NCI-H524 (cell line): ENCODE measurements at places on chromosomes 1 and 21.

DNA sequence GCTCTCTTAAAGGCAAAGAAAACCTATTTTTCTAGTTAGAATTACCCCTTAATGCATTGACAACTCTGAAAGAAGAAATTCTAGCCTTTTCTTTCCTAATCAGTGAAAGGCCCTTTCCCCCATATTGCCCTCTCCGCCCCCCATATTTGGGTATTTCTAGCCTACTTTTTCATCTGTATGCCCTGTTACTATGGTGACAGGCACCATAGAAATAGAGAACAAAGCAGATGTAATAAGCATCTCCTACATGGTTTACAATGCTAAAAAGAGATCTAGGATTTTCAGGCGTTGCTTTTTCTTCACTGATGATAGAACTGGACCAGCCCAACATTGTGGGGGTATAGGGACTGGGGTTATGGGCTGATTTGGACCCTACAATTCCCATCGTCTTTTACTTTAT lies 14.5 kb downstream of the LRRC8B start:
- DNase-seq, result no peak

DNA sequence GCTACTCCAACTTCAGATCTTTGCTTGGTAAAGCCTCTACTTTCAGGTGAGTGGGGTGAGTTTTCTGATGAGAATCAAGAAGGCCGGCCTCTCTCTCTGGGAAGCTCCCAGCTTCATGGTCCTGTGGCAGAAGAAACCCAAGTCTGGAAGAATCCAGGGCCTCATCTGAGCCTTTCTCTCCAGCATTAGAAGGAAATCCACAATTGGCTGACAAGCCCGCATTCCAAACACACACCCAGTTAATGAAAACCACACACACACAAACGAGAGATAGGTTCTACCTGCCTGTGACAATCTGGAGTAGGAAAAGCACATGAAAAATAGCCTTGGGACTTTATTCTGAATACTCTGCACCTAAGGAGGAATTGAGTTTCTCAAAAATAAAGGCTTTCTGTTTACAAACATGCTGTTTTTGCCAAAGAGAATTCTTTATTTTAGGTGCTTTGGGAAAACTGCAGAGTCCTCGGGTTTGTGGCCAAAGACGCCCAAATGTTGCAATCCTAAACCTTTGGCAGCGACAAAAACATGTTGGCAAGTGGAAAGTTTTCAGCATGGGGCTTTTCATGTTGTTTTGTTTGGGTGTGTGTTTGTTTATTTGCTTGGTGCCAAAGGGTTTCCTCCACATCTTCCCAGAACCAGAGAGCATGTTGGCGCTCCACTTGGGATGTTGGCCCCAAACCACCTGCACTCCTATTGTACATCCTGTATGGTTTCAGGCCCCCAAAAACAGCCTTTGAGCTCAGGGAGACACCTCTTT lies 216.2 kb downstream of the SETD4 start:
- DNase-seq, result no peak

DNA sequence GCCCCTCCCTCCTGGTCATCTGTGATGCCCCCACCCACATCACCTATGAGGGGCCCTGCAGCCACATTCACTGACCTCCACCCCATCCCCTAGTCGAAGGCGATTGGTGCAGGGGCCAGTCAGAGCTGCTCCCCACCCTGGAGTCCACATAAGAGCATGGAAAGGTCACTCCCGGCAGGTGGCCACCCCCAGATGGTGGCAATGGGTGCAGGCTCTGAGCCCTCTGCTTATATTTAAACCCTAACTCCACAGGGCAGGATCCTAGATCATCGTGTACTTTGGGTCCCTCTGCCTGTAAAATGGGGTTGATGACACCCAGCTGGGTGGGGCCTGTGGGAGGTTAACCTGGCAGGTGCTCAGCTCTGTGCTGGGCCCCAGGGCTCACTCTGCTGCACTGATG lies 186.8 kb upstream of the C1orf174 start:
- DNase-seq, result no peak

DNA sequence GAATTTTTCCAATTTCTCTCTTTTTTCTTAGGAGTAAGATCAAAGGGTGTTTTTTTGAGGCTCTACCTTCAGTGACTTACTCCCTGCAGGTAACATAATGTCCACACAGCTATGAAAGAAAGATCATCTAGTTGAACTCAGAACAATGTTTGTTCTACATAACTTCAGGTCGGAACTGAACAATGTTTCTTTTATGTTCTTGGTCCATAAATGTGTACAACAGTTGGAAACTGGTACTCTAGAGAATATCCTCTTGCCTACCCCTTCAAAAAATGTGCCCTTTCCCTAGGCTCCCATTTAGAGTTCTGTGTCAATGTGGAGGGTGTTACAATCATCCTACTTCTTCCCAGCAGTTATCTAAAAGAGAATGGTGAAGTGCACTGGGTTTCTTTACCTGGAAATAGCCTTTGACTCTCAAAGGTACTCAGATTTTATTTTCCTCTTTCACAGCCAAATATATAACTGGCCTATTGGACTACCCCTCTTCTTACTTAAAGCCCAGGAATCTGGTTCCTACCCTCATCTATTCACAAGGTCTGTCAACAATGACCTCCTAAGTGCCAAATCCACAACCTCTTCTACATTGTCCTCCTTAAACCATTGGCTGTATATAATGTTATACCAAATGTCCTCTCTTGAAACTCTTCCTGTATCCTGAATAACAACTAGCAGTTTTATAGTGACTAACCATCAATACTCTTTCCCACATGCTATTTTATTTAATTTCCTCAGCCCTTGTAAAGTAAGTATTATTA lies 42.3 kb downstream of the CD58 start:
- no peak for DNase-seq

GRCh38 chr1:168932539-168932938 lies 174.0 kb upstream of the ATP1B1 start:
- DNase-seq, result no peak

- peak; percentile 55 for DNase-seq
Observed at GRCh38 chr1:43653339-43653738, 3.4 kb downstream of the KDM4A start.

GRCh38 chr1:27065999-27066630 lies 53.5 kb upstream of the TENT5B start:
- DNase-seq, result no peak

GRCh38 chr1:231274119-231274825 lies 33.3 kb downstream of the GNPAT start:
- no peak for DNase-seq

DNA sequence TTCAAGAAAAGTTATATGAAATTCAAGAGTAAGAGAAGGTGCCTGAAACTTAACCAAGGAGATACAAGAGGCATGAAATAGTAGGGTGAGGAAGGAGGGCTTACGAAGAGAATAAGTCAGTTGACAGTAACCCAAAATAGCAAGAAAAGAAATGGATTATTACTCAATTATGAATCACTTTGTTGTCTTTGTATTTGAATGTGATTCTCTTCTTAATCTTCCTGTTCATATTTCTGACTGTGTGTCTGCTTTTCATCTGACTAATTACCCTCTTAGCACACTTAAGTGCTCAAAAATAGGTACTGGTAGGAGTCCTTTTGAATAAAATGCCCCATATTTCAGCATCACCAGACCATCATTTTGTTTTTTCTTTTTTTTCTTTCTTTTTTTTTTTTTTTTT lies 39.4 kb downstream of the GLMN start:
- DNase-seq, result no peak

DNA sequence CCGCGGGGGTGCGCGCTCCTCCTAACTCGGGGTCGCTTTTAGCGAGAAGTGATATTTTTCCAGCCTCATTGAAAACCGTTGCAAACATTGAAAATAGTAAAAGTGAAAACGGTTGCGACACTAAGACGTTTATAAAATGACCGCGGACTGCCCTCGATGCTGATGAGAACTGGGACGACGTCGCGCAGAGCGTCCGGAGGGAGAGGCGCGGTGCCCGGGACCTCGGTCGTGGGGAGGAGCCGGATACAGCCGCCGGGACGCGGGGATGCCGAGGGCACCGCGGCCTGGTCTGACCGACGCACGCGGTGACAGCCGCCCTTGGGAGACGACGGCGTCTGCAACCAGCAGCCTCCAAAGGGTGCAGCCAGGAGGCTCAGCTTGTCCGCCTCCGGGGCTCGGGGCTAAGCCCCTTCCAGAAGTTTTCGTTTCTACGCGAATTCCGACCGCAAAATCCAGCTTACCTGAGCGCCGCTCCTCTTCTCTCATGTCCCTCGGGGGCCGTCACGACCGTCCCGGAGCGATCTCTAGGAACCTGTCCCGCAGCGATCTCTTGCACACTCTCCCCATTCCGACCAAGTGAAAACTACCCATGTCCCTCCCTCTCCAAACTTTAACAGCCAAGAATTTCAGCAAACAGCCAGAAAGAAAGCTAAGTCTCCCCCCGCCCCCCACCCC lies 144.4 kb upstream of the ETS2 start:
- no peak for DNase-seq

DNA sequence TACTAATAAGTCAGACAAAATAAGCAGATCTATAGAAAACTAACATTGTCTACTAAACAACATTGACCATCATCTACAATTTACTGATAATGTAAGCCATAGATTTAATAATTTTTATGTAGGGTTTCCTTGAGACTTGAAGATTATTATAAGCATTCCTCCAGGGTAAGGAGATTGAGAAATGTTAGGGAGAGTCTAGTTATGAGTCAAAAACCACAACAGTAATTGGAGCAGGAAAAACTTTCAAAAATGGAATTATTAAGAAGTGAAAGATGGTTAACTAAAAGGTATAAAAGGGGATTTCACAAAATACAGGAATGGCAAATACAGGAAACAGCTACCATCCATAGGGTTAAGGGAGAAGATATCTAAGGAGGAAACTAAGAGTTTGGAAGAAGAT lies 12.4 kb upstream of the UHMK1 start:
- DNase-seq, result no peak

- no peak for DNase-seq
Observed at GRCh38 chr1:236465231-236465958, 58.4 kb upstream of the LGALS8 start.

DNA sequence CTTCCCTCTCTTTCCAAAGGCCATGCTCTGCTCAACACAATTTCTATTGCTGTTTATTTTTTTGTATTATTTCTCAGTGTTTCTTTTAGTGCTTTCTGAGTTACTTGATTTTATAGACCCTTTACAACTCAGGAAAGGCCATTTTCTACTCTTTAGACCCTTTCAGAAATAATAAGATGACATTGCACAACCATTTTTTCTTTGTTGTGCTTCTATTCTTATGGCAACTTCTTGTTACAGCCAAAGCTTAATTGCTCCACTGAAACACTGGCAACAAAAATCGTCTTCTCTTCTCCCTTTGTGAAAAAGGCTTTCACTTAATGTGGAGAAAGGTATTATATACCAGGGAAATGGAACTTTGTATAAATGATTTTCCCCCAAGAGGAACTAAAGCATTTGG lies 39.0 kb upstream of the SAMSN1 start:
- no peak for DNase-seq

DNA sequence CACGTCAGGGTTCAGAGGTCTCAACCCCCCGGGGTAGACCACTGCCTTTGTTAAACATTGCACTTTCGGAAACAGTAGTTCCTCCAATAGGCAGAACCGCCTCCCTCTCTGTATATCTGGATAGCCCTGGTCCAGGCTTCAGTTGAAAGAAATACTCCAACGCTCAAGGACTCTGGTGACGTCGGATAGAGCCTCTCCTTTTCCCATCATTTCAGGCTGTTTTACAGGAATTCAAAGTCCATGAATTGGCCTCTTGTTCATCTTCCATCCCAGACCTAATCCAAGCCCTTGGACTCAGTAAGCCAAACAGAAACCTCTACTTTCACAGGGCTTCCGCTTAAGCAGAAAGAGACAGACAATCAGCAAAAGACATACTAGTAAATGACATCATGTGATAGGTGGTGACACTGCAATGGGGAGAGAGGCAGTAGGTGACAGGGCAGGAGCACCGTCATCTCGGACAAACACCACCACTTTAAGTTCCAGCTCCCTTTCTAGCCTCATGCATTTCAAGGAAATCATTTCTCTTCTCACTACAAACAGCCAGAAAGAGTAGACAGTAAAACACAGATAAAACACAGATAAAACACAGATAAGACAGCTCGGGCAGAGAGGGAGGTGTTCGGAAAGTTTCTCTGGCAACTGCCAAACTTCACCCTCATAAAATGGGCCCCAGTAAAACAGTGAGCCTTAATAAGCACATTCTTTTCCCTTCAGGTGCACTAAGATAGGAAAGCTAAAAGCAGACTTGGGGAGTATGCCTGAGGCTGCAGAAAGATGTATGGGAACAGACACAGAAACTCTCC lies 2.3 kb upstream of the PLA2G2A start:
- DNase-seq, result no peak

GRCh38 chr1:16237343-16237830 lies 404 bp upstream of the CPLANE2 start:
- DNase-seq, result no peak

GRCh38 chr21:45003331-45004058 lies 63.7 kb downstream of the SLX9 start:
- no peak for DNase-seq

- DNase-seq, result no peak
Observed at GRCh38 chr1:65688215-65688566, 104.5 kb upstream of the PDE4B start.

- DNase-seq, result no peak
Observed at GRCh38 chr1:236502579-236502971, 21.2 kb upstream of the LGALS8 start.

DNA sequence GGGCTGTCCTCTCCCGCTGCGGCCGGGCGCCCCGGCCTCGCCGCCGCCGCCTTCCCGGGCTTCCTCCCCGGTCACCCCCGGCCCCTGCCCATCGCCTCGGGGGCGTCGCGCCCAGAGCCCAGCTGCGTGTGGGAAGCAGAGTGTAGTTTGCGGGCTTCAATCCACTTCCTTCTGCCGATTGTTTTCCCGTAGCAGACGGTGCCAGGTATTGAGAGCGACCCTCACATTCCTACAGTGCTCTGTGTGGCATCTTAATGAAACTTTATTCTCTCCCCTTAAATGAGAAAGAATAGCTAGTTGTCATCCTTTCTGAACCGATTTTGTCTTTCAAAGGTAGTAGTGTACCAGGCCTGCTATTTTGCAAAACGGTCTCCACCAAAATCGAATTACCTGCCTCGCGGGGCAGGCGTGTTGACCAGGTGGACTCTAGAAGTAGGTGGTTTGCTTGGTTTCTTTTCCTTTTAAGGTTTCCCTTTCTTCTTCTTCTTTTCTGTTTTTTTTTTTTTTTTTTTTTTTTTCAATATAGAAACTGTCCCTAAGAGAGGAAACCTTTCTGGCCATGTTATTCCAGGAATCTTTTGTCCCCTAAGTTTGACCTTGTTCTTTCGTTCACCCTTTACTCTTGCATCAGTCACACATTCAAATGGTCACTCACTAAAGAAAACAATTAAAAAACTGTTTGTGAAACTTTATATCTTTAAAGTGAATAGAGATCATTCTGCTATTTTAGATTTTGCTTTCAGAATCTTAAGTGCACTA lies 881 bp downstream of the USP25 start:
- DNase-seq, result peak; percentile 47

GRCh38 chr21:26405071-26405470 lies 168.0 kb downstream of the CYYR1 start:
- DNase-seq, result no peak

GRCh38 chr1:56409112-56409691 lies 170.2 kb downstream of the PLPP3 start:
- no peak for DNase-seq
